ENCODE measurements at places on chromosomes 5 and 9.

- peak; percentile 95 for DNase-seq
These were observed 269.8 kb downstream of the SYK start for GRCh38 chr9:91071184-91071990.

GRCh38 chr9:134536931-134537330, 104.7 kb upstream of the COL5A1 start:
- no peak for DNase-seq

GRCh38 chr5:72501488-72501887, 5.7 kb downstream of the ZNF366 start:
- DNase-seq: no peak

GRCh38 chr9:19939734-19940278, 151.0 kb upstream of the SLC24A2 start:
- DNase-seq: no peak

- DNase-seq: no peak
These were observed 202.1 kb downstream of the RFX3 start for GRCh38 chr9:3323714-3324113.

DNA sequence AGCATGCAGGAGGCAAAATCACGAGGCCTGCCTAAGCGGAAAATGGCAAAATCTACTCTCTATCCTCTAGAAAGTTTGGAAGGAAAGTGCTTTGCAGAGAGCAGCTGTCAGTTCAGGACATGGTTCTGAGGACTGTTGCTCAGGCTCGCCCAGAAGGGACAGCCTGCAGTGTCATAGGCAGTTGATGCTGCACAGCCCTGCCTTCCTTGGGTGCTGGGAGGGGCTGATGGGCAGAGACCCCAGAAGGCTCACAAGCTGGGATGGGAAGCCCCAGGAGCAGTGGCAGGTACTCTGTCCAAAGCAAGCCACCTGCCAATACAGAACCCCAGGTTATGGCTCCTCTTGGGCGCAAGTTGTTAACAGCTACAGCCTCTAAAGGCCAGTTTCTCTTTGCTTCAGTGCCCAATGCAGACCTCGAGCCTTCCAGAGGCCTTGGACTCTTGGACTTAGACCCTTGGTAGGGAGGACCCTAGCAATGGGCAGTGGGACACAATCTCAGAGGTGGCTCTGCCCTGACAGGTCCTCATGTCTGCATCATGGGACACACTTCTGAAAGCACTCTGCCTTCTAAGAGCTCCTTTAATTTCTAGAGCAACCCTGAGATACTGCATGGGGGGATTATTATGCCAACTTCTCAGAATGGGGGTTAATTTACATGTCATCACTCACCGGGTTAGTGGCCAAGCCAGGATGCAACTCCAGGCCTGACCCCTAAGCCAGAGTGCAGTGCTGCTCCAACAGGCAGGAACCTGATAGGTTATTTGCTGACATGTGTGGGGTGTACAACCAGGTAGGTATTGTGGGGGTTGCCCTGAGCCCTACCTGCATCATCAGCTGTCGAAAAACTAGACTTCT, 57.1 kb downstream of the MACROH2A1 start:
- no peak for DNase-seq

DNA sequence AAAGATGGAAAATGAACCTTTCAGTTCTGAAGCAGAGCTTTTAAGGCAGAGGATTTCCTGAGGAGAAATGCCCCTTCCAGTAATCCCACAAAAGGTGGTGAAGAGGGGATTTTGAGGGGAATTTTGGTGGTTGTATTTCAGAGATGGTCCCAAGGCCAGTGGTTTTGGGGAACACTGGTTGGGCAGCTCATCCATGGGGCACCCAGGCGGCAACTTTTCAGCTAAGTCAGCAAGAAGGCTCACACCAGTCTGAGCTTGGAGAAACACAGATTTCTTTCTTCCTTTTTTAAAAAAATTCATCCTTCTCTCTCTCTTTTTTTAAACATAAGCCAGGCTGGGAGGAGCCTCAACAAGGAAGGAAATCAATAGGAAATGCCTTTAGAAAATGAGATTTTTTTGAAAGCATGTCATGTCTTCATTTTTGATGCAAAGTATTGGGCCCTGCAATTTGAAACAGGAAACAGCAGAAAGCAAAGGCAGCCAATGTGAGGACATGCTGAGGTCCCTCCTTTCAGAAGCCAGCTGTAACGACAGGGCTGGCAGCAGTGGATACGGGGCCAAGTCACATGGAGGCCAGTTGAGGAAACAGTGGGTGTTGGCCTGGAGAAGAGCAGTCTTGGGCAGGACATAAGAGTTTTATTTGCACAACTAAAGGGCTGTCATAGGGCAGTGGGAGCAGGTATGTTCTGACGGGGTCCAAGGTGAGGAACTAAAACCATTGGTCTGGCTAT, 155.3 kb upstream of the KLF4 start:
- no peak for DNase-seq

GRCh38 chr9:127140181-127140580, 17.7 kb upstream of the ANGPTL2 start:
- no peak for DNase-seq

GRCh38 chr9:126722922-126723806, 81.7 kb upstream of the ZBTB43 start:
- DNase-seq: peak; percentile 82
